ENCODE measurements at places on chromosomes 6 and 20.

GRCh38 chr6:170022291-170022722 is 268.6 kb downstream of the DLL1 start:
- no peak for DNase-seq

- no peak for DNase-seq
Measured at GRCh38 chr20:61548069-61548468, 296.0 kb downstream of the CDH4 start.

GRCh38 chr6:44772838-44773237 is 385.3 kb downstream of the CDC5L start:
- DNase-seq: no peak

DNA sequence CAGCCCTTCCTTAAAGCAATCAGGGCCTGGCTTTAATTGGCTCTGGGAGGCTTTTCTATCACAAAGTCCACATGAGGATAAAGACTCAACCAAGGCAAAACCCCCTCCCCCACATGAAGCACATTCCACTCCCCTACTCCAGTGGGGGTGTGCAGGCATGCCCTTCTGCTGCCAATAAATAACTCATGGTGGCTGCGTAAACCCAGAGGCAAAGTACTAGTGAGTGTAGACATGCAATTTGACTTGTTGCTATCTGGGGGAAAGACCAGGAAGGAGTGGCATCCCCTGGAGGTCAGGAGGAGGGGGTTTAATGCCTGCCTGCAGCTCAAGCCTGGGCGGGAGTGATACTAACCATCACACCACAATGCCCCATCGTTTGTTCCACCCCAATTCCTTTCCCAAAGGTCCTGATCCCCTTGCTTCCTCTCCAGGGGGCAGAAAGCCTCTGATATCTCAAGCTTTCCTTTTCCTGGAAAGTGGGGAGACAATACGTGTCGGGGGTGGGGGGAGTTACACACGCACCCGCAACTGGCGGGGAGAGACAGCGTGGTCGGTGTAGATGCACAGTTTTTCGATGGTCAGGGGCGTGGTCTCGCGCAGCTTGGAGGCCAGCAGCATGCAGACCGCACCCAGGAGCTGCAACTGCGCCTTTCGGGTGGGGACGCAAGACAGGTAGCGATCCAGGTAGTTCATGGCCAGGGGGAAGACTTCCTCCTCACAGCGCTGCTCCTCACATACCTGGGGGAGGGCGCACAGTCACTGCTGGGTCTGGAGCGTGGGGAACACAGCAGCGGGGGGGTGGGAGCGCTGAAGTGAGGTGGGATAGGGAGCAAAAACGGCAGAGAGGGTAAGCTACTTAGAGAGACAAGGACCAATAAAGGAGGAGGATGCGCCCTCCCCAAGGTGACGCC is 1.5 kb downstream of the CCND3 start:
- DNase-seq: no peak

GRCh38 chr6:80467408-80467807 is 360.9 kb downstream of the BCKDHB start:
- no peak for DNase-seq

GRCh38 chr20:52945862-52946522 is 26.2 kb upstream of the TSHZ2 start:
- no peak for DNase-seq

DNA sequence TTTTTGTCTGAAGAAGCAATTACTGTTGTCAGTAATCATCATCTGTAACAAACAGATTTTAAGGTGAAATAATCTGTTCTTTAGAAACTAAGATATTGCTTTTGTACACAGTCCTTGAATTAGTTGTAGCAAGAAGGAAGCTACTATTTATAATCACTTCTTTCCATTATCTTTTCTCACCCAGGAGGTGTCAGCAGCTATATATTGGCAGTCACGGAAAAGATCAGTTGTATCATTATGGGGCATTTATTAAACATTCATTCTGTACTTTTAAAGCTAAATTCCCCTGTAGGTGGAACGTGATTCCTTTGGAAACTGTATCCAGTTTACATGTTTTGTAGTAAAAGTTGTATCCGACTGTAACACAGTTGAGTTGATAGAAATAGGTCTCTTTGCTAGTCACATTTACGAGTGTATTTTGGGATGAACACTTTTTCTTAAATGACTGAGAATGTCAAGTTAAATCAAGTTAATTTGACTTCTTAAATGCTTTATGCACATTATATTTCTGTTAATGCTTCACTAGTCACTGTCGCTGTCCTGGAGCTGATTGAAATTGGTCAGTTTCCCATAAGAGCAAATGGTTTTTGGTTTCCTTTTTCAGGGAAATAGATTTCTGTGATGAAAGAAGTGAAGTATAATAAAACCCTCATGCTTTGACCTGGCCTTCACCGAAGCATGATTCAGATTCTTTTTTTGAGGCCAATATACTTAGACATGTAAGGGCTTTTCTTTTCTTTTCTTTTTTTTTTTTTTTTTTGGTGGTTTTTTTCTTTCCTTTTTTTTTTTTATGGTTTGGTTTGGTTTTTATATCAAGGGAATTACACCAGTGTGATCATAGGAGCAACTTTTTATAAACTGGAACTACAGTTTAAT is 5.1 kb downstream of the QKI start:
- no peak for DNase-seq

DNA sequence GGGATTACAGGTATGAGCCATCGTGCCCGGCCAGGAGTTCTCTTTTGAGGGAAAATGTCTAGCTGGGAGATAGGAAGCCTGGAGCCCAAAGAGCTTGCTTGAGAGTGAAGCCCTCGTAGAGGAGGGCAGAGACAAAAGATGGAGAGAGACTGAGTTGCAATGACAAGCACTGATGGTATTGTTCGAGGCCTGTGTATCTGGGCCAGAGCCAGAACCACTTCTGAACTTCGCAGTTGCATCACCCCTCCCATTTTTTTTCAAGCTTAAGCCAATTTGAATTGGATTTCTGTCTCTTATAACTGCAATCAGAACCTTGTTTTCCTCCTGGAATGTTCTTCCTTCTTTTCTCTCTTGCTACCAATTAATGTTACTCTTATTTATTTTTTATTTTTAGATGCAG is 83.1 kb downstream of the KCNB1 start:
- DNase-seq: no peak

DNA sequence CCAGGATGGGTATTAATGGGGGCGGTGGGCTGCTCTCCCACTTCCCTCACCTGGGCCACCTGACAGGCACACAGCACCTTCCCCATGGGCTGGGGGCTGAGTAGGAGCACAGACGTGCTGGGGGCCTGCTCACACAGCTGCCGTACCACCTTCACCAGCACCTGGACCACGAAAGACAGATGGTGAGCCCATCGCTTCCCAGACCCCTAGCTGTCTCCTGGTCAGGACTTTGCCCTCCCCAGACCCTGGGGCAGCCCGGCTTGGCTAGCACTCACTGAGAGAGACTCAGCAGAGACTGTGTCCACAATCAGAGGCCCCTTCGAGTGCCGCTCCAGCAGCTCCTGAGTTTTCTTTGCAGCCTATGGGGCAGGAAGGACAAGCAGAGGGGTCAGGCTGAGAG is 12.0 kb downstream of the AARS2 start:
- DNase-seq: no peak

DNA sequence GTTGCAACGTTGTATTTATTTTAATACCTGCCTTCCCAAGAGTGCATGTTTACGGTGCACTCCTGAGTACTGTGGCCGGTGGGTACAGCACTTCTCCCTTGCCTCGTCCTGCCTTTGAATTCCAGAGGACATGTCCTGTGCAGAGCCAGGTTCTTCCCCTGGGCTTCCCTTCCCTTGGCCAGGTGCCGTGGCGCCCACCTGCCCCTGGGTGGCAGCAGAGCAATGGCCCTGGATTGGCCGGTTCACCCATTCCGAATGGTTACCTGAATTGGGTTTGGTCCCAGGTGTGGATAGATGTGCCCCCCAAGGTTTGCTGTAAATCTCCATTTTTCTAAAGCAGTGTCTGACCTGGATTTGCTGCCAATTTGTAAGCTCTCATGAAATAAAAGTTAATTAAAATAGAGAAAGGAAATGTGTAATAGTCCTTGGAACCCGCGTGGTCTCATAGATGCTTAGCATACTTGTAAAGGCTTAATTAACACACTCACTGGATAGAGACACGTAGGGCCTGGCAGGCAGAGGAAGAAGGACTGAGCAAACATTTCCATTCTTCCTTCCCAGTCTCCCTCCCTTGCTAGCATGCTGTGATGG is 40.6 kb downstream of the DTD1 start:
- DNase-seq: no peak

DNA sequence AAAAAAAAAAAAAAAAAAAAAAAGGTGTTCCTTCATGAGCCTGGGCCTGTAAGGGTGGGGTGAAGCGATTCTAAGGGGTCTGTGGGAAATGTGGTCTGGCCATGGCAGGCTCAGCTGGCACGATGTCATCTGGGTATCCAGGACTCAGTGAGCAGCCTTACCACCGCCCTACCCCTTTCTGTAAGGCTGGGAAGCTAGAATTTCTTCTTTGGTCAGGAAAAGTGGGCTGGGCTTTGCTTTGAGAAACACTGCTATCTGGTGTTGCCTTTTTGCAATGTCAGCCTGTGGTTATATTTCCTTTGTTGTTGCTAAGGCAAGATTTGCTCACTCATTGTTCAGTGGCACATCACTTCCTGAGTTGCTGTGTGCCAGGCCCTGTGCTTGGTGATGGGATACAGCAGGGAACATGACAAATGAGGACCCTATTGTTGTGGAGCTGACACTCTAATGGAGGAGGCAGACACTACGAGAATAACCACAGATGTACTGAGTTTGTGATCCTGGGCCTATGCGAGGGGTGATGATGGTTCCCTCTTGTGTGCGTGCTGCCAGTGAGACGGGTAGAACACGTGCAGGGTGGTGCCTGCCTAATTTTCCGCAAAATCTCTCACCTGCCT is 45.9 kb upstream of the ZNFX1 start:
- no peak for DNase-seq

GRCh38 chr20:50136822-50137599 is 16.5 kb downstream of the PEDS1 start:
- DNase-seq: no peak

DNA sequence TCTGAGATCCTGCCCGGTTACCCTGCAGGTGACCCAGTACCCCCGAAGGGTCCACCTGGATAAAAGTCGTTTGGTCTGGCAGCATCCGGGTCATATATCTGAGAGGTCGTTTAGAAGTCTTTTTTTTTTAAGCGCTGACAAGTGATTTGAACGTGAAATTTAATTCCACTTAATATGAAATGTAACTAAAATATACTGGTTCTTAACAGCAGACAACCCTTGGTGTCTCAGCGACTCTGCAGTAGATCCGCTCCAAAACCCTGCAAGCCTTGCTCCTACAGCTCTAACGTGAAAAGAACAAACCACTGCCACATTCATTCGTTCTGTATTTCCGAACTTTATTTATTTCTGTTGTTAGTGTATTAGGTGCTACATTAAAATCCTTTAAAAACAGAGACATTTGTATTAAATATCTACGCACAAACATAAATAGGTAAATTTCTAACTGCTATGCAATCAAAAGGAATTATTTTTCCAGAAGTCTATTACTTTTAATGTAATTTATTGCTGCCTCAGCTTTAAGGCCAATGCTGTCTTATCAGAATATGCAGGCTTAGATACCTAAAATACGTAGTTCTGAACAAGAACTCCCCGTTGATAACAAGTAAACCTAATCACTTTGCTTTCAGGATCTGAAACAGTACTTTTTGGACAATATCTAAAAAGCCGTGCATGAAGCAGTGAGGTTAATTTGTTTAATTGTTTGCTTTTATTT is 33.5 kb upstream of the TCF21 start:
- DNase-seq: no peak

GRCh38 chr20:34243377-34243776 is 2.2 kb downstream of the ASIP start:
- no peak for DNase-seq

GRCh38 chr20:47577314-47577713 is 75.6 kb downstream of the NCOA3 start:
- DNase-seq: no peak

- no peak for DNase-seq
Measured at GRCh38 chr6:31098449-31098938, 13.9 kb downstream of the C6orf15 start.

- no peak for DNase-seq
Measured at GRCh38 chr6:145561095-145562072, 173.9 kb downstream of the EPM2A start.

DNA sequence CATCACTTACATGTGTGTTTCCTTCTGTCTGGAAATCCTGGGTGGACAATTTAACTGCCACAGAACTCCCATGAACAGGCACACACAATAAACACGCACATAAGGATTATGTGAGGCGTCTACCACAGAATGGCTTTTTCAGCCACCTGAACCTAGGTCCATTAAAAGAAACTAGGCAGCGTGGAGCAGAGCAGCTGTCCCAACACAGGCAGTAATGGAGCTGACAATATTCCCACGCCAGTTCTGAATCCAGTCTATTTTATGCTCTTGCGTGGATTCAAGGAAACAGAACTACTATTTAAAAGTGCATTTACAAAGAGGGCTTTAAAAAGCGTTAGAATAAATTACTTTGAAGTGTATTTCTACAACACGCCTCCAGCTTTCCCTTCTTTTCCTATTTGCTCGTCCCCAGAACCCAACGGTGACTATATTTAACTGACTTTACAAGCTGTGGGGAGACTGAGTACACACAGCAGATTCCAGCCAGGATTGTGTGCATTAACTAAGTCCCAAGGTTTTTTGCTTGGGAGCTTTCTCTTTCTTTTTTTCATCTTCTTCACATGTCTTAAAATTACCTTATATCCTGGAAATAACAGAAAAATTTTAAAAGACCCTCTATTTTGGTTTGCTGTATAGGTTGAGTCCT is 95.9 kb downstream of the GMDS start:
- no peak for DNase-seq

GRCh38 chr6:56652994-56653393 is 10.3 kb upstream of the DST start:
- no peak for DNase-seq

DNA sequence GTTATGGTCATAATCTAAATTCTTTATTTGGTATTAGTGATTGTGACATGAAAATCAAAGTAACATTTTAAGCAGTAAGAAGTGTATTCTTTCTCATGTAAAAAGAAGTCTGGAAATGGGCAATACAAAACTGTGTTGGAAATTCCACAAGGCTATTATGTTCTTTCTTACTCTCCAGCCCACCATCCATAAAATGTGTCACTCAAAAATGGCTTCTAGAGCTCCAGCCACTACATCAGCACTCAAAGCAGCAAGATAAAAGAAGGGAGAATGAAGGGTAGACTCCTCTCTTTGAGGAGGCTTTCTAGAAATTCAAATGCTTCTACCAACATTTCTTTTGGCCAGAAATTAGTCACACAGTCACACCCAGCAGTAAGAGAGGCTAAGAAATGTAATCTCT is 18.4 kb downstream of the PDSS2 start:
- no peak for DNase-seq

GRCh38 chr20:12750221-12750620 is 258.6 kb upstream of the SPTLC3 start:
- no peak for DNase-seq

All from T-helper 9 cell (primary cell).